ENCODE measurements at places on chromosomes 13 and 19. TPM values are rescaled to one million over a fixed set of nuclear protein-coding genes. Genes with fewer than 3 reads are reported as not detected.

Gene ELSPBP1
- not detected for total RNA-seq

Gene LRRC8E
- total RNA-seq, result 5.1 TPM

Gene ZNF324
- total RNA-seq, result 7.6 TPM

Gene TMEM238
- total RNA-seq, result 7.0 TPM

Gene TMEM38A
- total RNA-seq, result 1.4 TPM

Gene KIR2DL3
- total RNA-seq, result not detected

Gene ZNF296
- total RNA-seq, result 12.3 TPM

Gene ZNF101
- 6.2 TPM for total RNA-seq

Gene TPP2
- total RNA-seq, result 12.2 TPM

Gene BICRA
- total RNA-seq, result 13.9 TPM

Gene IGFL2
- total RNA-seq, result 0.52 TPM

Gene INSL3
- total RNA-seq, result 0.31 TPM

Gene KIR2DL1
- total RNA-seq, result not detected

Gene CDC42EP5
- total RNA-seq, result 0.17 TPM

Gene DNMT1
- total RNA-seq, result 60.8 TPM

Gene ZNF813
- 0.64 TPM for total RNA-seq

Gene TEX26
- total RNA-seq, result not detected

Gene ZNF497
- total RNA-seq, result 0.95 TPM

Gene SIGLEC5
- total RNA-seq, result not detected

Gene JUND
- 34.3 TPM for total RNA-seq

Gene IFNL3
- not detected for total RNA-seq

Gene CGB2
- total RNA-seq, result not detected

Gene KLK12
- total RNA-seq, result not detected

Gene ZNF546
- total RNA-seq, result 3.2 TPM

Gene C19orf73
- 1.6 TPM for total RNA-seq

Gene GPC5
- total RNA-seq, result 0.09 TPM

Gene ZNF563
- not detected for total RNA-seq

Gene SLC10A2
- not detected for total RNA-seq

Gene PTGER1
- not detected for total RNA-seq

Gene LIG1
- 65.6 TPM for total RNA-seq

Gene SULT2A1
- total RNA-seq, result not detected

Gene ZNF480
- 16.9 TPM for total RNA-seq

Gene ZNF888
- total RNA-seq, result not detected

Gene BRCA2
- total RNA-seq, result 6.7 TPM

Gene NLRP11
- 0.07 TPM for total RNA-seq

Gene PRKCSH
- total RNA-seq, result 262 TPM

Gene ZNF8
- 0.94 TPM for total RNA-seq

Gene CYP4F8
- total RNA-seq, result not detected

Gene SNRNP70
- 324 TPM for total RNA-seq

Gene CEBPA
- 10.2 TPM for total RNA-seq

Gene ISYNA1
- total RNA-seq, result 43.9 TPM

Gene FCGBP
- total RNA-seq, result 0.63 TPM

Gene TEX101
- not detected for total RNA-seq

Gene RASGRP4
- total RNA-seq, result not detected

Gene CCDC124
- 120 TPM for total RNA-seq

Gene PDX1
- 0.08 TPM for total RNA-seq

Gene SERTAD3
- 35.9 TPM for total RNA-seq

Gene PTGIR
- not detected for total RNA-seq

Gene ZNF580
- 48.6 TPM for total RNA-seq

Gene ZNF253
- total RNA-seq, result not detected

Gene ZNF835
- total RNA-seq, result not detected

Gene CNN1
- 0.80 TPM for total RNA-seq

Gene UPK1A
- total RNA-seq, result 0.65 TPM

Gene ZNF470
- 1.5 TPM for total RNA-seq

Gene ENOX1
- 1.6 TPM for total RNA-seq

Gene CYSLTR2
- not detected for total RNA-seq

Gene MYCBP2
- 17.3 TPM for total RNA-seq

Data from A549 treated with GW870086 at 1 μM for 4 hours (cell line).